Mesothelial cell of epicardium (in vitro differentiated cells): ENCODE measurements at places on chromosomes 12 and 14. TPM values are rescaled to one million over a fixed set of nuclear protein-coding genes. Genes with fewer than 3 reads are reported as not detected.

DNA sequence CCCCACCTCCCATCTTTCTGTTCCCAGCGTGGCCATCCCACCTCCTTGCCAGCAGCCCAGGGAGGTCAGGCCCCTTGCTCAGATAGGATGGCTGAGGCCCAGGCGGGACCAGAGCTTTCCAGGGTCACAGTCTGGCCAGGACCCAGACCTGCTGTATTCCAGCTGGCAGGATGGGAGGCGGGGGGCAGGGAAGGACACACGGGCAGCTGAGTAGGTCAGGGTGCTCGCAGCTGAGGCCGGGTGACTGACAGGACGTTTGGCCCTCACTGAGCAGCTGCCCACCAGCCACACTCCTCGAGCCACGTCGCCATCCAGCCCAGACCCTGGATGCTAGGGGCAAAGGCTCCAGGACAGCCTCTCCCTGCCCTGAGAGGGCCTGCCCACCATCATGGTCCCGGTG lies 4.0 kb downstream of the NUDT14 start:
- H3K4me3 ChIP-seq, result no peak overlapping the region
- H3K27ac ChIP-seq, result no peak overlapping the region
- H3K27me3 ChIP-seq, result no peaks in the 10 kb centered on the region
- H3K36me3 ChIP-seq, result no peaks in the 10 kb centered on the region
- no peak for DNase-seq

- peaks cover 11% of the 10 kb centered on the region for H3K27me3 ChIP-seq
- no peaks in the 10 kb centered on the region for H3K4me1 ChIP-seq
- no peaks in the 10 kb centered on the region for H3K36me3 ChIP-seq
Measured at GRCh38 chr12:77696183-77696582, 134.5 kb upstream of the NAV3 start.

DNA sequence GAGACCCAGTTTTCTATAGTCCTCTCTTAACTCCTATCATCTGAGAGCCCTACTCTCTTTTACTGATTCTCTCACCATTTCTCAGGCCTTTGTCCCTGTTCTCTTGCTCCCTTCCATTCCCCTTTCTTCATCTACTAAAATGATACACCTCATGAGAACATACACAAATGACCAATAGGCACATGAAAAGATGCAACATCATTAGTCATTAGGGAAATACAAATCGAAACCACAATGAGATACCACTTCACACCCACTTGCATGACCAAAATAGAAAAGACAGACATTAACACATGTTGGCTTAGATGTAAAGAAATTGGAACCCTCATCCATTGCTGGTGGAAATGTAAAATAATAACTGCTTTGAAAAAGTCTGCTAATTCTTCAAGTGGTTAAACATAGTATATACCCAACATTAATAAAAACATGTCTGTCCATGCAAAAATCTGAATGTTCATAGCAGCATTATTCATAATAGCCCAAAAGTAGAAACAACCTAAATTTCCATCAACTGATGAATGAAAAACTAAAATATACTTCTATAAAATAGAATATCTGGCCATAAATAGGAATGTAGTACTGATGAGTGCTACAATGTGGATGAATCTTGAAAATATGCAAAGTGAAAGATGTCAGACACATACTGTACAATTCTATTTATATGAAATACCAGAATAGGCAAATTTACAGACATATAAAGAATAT lies 66.0 kb downstream of the DENND5B start:
- no peak for DNase-seq
- H3K27ac ChIP-seq, result no peak overlapping the region
- no peak overlapping the region for H3K4me3 ChIP-seq
- no peaks in the 10 kb centered on the region for H3K36me3 ChIP-seq
- no peaks in the 10 kb centered on the region for H3K27me3 ChIP-seq

GRCh38 chr12:39764944-39765560 lies 145.4 kb upstream of the ABCD2 start:
- no peaks in the 10 kb centered on the region for H3K27me3 ChIP-seq
- H3K36me3 ChIP-seq, result no peaks in the 10 kb centered on the region
- no peak overlapping the region for H3K27ac ChIP-seq
- no peak for DNase-seq

DNA sequence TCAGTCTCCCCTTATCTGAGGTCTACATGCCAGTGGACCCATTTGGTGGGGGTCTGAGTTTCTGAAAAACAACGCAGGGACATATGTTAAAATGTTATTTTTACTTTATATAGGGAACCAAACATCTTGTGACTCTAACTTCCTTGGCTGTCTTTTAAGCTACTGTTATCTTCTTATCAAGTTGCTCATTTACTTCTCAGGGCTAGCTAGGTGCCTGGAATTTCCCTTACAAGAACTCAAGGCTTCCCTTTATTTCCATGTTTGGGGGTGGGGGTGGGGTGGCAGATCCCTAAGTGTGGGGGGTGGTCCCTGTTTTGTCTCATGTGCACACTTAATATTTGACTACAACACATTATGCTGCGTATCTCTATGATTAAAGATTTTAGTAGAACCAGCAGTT lies 31.6 kb downstream of the PPP1R36 start:
- H3K4me3 ChIP-seq, result no peak overlapping the region
- H3K36me3 ChIP-seq, result no peaks in the 10 kb centered on the region
- H3K27me3 ChIP-seq, result no peaks in the 10 kb centered on the region

DNA sequence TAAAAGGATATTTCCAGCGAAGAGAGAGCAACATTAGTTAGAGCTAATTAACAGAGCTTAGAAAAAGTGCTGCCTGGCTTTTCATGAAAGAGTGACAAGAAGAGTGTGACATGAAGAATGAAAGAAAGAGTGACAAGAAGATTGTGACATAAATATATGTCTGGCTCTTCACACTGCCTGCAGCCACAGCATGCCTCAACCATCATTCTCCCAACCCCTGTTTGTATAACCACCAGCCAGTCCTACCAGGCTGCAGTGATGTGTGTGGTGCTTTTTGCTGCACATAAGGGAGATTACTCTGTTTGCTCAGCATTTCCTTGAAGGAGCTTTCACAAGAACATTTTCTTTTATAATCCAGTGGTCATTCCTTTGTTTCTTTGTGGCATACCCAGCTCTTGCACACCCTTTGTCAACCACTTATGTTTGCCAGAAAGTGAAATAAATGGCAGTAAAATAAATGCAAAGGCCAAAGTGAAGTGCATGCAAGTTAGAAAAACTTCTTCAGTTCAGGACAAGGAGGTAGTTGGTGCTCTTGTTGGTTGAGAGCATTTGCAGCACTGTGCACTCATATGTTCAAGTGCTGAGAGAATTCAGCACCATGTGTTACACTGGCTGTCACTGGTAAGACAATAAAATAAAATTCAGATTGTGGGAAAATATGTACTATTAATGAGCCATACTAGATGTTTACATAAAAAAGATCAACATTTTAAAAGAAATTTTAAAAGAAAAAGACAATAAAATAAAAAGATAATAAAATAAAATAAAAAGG lies 50.6 kb downstream of the KIF21A start:
- peak overlapping the region; percentile 2 for H3K27ac ChIP-seq
- peaks cover 39% of the 10 kb centered on the region for H3K4me1 ChIP-seq
- no peaks in the 10 kb centered on the region for H3K36me3 ChIP-seq
- no peaks in the 10 kb centered on the region for H3K27me3 ChIP-seq

The TXNDC16 gene
- 11.5 to 12.7 TPM (median 12.6 TPM) in 3 replicates for total RNA-seq

The TMPRSS12 gene
- 0.24 to 0.27 TPM in 2 of 3 replicates, not detected in the other for total RNA-seq

The LGMN gene
- total RNA-seq, result 52.2 to 54.2 TPM (median 52.5 TPM) in 3 replicates

DNA sequence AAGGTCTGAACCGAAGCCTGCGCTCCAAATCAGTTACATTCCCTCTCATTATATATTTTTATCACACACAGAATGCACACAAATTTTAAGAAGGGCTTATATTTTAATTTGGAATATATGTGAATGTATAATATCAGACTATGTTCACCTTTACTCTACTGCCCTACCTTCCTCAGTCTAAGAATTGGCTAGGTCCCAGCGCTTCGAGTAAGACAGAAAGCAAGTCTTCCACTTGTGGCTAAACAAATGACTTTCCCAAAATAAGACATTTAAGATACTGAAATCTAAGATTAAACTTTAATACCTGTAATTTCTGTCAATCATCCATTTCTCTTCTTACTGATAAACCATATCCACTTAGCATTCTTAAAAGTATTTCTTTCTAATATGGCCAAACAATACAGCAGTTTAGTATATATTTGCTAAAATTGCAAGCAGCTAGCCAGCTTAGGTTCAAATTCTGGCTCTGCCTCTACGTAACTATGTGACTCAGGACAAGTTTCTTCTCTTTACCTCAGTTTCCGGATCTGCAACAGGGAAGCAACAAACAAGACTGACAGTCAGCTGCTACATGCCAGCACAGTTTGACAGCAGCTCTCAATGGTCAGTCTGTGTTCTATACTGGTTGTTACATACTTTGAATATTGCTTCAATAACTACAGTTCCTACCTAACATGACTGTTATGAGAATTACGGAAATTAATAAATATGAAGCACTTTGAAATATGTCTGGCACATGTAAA lies 2.0 kb downstream of the INTS13 start:
- H3K27me3 ChIP-seq, result no peaks in the 10 kb centered on the region
- DNase-seq, result no peak
- no peak overlapping the region for H3K27ac ChIP-seq

DNA sequence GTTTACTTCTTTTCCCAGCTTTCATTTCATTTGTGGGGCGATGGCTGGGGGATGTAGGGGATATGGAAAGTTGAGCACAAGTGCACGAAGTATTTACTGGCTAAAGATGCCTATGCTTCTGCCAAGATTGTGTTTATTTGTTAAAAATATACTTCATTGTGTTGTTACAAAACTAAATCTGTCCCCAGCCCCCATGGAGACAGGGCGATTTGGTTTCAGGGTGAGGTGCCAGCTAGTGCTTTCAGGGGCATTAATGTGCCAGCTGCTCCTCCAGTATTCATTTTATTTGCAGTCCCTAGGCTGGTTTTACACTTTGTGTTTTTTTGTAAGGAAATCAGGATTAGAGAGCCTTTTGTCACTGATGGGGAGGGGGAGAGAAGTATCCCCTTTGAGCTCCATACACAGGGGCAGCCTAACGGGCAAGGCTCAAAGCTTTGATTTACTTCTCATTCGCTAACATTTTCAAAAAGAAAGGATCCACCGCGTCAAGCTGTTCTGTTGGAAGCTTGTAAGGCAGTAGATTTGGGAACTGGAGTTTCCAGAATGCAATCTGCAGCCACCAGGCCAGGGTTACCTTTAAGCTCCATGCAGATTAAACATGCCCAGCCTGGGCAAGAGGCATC lies 198.7 kb upstream of the PLEKHG7 start:
- H3K4me3 ChIP-seq, result no peak overlapping the region
- H3K4me1 ChIP-seq, result peaks cover 32% of the 10 kb centered on the region
- no peak for DNase-seq
- no peaks in the 10 kb centered on the region for H3K36me3 ChIP-seq
- no peaks in the 10 kb centered on the region for H3K27me3 ChIP-seq

DNA sequence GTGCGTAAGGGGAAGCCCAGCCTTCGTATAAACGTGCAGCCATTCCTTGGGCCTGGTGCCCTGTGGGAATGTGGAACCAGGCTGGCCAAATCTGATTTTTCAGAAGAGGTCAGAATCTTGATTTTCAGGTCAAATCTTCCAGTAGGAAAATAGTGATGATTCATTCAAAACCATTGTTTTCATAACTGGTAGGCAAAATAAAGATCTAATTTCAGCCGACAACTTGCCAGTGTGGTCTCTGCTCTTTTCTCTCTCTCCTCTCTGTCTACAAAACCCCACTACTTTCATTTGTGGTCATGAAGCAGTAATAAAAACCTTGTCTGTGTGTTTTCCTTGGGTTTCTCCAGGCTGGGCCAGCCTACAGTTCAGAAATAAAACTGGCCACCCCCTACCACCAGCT lies 135.1 kb downstream of the RBM19 start:
- H3K27ac ChIP-seq, result no peak overlapping the region
- no peak for DNase-seq
- peaks cover 5% of the 10 kb centered on the region for H3K4me1 ChIP-seq
- H3K4me3 ChIP-seq, result no peak overlapping the region
- no peaks in the 10 kb centered on the region for H3K27me3 ChIP-seq
- no peaks in the 10 kb centered on the region for H3K36me3 ChIP-seq

GRCh38 chr12:13505224-13505623 lies 308.7 kb downstream of the EMP1 start:
- H3K27me3 ChIP-seq, result no peaks in the 10 kb centered on the region
- DNase-seq, result no peak
- H3K4me1 ChIP-seq, result peaks cover 7% of the 10 kb centered on the region
- no peak overlapping the region for H3K4me3 ChIP-seq
- H3K27ac ChIP-seq, result no peak overlapping the region
- no peaks in the 10 kb centered on the region for H3K36me3 ChIP-seq

DNA sequence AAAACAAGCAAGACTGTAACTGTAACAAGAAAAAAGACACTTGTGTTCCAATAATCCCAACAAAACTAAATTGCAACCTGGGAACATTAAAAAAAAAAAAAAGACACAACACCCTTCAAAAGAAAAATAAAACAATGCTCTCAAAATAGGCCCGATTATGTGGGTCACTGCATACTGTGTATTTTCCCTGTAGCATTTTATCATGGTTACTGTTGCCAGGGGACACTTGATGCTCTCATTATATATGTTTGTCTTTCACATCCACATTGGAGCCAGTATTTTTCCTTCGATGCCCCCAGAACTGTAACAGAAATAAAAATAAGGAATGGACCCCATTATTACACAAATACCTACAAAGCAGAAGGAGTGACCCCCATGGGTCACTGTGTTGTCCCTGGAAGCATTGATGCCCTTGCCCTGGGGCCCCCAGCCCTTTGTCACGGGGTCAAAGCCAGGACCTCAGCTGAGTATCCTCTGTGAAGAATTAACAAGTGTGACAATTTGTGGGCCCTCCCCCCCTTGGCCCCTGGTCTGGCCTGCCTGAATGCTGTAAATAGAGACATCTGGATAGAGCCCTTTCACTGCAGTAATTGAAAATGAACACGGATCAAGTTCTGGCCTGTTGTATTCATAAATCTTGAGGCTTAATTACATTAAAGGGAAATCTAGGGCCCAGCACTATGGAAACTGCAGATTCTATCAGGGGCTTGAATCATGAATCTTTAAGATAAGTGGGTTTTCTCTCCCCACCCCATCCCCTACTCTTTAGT lies 72.8 kb downstream of the C12orf42 start:
- DNase-seq, result no peak
- H3K27me3 ChIP-seq, result no peaks in the 10 kb centered on the region
- peaks cover 9% of the 10 kb centered on the region for H3K36me3 ChIP-seq
- H3K4me1 ChIP-seq, result peaks cover 37% of the 10 kb centered on the region
- H3K4me3 ChIP-seq, result no peak overlapping the region

GRCh38 chr12:13443498-13443897 lies 247.0 kb downstream of the EMP1 start:
- no peaks in the 10 kb centered on the region for H3K36me3 ChIP-seq
- no peak overlapping the region for H3K27ac ChIP-seq
- H3K4me3 ChIP-seq, result no peak overlapping the region
- H3K4me1 ChIP-seq, result no peaks in the 10 kb centered on the region
